AG10803 (cell line): ENCODE measurements at places on chromosomes 1 and 21.

GRCh38 chr21:44329971-44330681 is 9.1 kb downstream of the CFAP410 start:
- DNase-seq, result no peak

- no peak for DNase-seq
Observed at GRCh38 chr1:212769459-212770167, 22.0 kb downstream of the NSL1 start.

- no peak for DNase-seq
Observed at GRCh38 chr1:41673806-41674205, 189.3 kb upstream of the EDN2 start.

DNA sequence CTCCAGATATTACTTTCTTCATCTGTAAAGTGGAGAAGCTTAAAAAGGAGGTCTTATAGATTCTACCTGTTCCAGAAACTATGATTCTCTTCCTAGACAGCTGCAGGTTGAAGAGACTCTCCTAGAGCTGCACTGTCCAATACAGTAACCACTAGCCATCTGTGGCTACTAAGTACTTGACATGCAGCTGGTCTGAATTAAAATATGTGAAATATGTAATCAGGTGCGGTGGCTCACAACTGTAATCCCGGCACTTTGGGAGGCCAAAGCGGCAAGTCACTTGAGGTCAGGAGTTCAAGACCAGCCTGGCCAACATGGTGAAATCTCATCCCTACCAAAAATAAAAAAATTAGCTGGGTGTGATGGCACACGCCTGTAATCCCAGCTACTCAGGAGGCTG is 15.8 kb downstream of the APP start:
- DNase-seq, result peak; percentile 48

DNA sequence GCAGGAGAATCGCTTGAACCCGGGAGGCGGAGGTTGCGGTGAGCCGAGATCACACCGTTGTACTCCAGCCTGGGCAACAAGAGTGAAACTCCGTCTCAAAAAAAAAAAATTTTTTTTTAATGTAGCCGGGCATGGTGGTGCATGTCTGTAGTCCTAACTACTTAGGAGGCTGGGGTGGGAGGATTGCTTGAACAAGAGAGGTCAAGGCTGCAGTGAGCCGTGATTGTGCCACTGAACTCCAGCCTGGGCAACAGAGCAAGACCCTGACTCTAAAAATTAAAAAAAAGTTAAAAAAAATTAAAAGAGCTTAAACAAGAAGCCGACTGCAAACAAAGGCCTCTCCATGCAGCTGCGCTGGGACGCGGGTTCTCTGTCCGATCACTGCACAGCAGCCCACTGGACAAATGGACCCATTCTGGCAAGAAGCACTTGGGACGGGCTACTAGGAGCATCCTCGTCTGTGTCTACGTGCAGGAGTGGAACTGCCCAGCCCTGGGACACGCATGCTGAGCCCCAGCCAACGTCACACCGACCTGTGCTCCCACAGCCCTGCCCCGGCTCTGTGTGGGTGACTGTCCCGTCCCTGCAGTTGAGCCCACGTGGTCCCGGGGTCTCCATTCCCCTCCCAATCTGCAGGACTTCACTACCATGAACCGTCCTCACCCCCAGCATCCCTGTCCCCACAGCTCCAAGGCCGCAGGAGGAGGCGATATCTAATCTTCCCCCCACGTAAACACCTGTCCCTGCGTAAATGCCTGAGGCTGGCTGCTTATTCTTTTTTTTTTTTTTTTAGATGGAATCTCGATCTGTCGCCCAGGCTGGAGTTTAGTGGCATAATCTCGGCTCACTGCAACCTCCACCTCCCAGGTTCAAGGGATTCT is 12.3 kb downstream of the SLC35E2B start:
- no peak for DNase-seq

- no peak for DNase-seq
Observed at GRCh38 chr1:234538930-234539649, 60.1 kb upstream of the TARBP1 start.

- no peak for DNase-seq
Observed at GRCh38 chr1:226121587-226122400, 59.3 kb downstream of the H3-3A start.

DNA sequence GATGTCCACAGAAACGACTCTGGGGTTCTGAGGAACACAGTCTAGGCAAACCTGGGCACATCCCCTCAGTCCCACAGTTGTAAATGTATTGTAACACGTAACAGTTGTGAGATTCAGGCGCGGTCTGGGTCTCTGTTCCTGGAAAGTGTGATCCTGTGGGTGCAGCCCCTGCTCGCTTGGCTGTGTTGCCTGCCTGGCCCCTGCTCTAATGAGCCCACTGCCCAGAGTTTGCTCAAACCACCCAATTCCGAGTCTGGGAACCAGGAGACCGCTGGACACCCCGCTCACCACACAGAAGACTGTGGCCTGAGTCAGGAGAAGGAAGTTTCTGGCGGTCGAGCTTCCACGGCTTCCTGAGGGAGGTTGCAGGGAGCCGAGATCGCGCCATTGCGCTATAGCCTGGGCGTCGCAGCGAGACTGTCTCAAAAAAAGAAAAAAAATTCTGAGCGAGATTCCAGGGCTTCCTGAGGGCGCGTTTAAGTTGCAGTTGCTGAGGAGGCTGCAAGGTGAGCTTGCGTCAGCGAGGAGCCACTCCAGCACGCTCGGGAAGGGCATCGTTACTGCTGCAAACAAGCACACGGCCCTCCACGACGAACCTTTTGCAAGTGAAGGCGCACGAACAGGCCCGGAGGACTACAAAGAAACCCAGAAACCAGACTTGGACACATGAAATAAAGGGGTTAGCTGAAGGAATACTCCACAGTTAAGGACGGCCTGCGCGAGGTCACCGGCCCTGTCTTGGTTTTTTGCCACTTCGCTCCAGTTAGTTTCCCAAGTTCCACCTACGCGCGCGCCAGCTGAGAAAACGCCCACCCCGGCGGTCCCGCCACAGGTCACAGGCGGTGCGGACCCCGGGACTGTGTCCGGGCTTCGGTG is 1.1 kb downstream of the C21orf58 start:
- DNase-seq, result peak; percentile 45

DNA sequence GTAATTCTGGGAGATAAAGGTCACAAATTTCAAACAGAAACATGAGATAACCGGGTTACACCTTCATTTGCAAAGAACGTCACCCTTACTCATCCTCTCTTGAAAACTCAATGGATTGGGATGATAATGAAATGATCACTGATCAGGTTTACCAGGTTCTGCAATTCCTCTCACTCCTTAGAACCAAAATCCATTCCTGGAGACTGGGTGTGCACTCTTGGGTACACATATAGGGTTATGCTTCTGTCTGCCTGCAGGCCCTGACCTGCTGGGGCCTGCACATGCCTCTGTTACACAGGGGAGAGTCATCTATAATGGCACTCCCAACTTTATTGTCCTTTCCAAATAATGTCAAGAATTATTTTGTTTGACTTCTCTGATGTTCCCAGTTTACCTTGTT is 8.3 kb downstream of the SUSD4 start:
- no peak for DNase-seq

DNA sequence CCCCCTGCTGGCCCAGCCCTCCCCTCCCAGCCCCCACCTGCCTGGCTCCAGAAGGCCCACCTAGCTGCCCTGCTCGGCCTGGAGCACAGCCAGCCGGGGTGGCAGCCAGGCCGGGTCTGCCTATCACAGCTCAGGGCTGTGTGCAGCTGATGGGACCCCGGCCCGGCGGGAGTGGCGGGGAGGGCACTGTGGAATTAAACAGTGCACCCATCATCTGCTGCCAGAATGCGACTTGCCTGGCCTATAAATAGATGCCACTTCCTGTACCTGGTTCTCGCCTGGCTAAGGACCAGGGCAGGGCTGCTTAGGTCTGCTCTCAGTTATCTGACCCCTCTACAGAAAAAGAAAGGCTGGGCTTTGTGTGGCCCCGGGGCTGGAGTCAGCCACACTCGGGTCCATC is 98.2 kb upstream of the VAMP3 start:
- DNase-seq, result no peak

DNA sequence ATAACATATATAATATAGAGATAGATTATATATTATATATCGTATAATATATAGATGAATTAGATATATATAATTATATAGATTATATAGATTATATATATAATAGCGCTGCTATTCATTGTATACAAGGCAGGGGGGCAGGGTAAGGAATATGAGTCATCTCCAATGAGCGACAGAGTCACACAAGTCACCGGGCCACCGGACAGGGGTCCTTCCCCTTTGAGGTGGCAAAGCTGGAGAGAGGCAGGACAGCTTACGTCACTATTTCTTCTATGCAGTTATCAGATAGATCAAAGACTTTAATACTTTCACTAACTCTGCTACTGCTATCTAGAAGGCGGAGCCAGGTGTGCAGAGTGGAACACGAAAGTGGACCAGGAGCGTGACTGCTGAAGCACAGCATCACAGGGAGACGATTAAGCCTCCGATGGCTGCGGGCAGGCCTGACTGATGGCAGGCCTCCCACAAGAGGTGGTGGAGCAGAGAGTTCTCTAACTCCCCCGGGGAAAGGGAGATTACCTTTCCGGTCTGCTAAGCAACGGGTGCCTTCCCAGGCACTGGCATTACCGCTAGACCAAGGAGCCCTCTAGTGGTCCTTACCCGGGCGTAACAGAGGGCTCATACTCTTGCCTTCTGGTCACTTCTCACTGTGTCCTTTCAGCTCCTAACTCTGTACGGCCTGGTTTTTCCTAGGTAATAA is 2154.7 kb downstream of the MRPL39 start:
- DNase-seq, result no peak

DNA sequence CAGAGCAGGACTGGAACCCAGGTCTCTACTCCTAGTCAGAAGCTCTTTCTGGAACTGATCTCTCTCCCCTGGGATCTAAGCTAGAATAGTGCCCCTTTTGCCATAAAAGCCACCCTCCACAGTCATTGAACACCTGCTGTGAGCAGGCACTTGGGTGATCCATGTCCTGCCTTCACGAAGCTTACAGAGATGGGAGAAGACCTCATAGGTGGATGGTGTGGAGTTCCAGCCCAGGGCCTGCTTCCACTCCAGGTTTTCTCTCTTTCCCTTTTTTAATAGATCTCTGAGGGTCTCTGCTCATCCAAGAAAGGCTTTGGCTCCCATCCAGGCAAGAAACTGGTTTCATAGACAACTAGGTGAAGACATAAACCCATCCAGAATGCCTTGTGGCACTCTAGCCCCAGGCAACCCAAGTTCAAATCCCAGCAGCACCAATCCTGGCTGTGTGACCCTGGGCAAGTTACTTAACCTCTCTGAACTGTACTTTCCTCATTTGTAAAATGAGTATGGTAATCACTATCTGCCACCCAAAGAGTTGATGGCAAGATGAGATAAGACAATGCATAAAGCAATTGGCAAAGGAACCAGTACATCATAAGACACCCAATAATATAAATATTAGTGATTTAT is 46.4 kb upstream of the TMEM51 start:
- DNase-seq, result no peak

- no peak for DNase-seq
Observed at GRCh38 chr1:173866413-173867115, 1.2 kb downstream of the GAS5 start.

DNA sequence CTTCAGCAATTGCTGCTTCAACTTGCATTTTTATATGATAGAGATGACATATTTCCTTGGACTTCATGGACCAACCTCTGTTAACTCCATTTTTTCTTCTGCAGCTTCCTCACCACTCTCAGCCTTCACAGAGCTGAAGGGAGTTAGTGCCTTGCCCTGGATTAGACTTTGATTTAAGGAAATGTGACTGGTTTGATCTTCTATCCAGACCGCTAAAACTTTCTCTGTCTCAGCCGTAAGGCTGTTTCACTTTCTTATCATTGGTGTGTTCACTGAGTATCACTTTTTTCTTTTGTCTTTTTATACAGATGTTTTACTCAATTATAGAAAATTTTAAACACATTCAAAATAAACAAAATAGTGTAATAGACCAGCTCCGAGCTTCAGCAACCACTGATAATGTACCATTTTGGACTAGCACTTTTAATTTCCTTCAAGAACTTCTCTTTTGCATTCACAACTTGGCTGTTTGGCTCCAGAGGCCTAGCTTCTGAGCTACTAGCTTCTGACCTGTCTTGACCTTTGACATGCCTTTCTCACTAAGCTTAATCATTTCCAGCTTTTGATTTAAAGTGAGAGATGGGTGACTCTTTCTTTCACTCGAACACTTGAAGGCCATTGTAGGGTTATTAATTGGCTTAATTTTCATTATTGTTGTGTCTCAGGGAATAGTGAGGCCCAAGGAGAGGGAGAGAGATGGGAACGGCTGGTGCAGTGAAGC is 9.3 kb downstream of the NEK7 start:
- DNase-seq, result no peak

- DNase-seq, result no peak
Observed at GRCh38 chr21:39152271-39152670, 31.0 kb downstream of the PSMG1 start.

DNA sequence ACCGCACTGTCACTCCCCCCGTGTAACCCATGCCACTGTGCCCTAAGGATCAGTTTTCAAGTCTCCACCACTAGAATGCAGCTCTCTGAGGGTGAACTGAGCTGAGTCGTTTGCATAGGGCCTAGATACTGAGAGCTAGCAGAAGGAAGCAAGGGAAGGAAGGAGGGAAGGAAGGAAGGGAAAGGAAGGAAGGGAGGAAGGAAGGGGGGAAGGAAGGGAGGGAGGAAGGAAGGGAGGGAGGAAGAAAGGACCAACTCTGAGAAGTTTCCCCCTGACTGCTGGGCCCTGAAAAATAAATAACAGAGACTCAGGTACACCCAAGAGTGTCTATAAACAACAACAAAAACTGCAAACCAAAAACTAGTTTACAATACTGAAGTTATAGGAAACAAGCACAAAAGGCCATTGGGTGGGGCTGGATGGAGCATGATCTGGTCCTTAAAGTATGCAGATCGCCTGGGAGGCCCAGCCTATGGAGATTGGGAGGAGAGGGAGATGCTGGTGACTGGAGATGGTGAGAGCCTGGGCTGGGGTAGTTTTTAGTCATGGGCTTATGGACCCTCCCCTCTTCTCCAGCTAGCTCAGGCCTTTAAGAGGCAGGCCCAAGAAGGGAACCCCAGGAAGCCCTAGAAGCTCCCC is 1.7 kb upstream of the MRPS15 start:
- DNase-seq, result peak; percentile 34

DNA sequence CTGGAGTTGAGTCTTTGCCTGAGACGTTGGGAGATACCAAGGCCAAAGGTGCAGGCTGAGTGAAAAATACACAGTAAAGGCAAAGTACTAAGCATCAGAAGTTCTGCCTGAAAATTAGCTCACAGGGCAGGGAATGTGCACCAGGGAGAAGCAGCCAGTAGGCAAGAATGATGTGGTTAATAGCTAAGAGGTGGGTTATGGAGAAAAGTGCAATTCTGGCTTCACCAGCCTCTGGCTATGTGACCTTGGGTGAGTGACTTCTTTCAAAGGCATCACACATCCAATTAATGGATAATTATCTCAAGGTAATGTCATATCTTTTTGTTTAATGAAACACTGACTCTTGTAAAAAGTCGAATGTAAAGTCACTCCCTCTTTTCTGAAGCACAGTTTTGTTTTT is 230.7 kb upstream of the FGGY start:
- no peak for DNase-seq

GRCh38 chr1:39413902-39414528 is 77.4 kb upstream of the BMP8A start:
- DNase-seq, result no peak

DNA sequence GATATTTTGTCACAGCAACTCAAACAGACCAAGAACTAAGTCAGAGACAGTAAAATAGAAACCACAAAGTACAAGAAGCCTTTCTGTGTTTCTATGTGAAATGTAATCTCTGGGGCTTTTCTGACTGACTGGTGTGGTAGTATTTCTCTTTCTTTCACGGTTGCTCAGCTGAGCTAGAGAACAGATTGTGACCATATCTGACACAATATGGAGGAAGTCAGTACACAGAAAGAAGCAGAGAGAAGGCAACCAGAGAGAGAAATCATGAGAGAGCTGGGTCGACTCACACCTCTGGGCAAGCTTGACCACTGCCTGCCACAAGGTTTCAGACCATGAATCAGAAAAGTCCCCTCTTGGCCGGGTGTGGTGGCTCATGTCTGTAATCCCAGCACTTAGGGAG is 208.9 kb upstream of the GREM2 start:
- DNase-seq, result no peak
